Thoracic aorta (tissue), 2 donors: ENCODE measurements at places on chromosomes 4 and X.

- DNase-seq: no peak
Observed at GRCh38 chrX:47574076-47574546, 8.1 kb upstream of the TIMP1 start.

DNA sequence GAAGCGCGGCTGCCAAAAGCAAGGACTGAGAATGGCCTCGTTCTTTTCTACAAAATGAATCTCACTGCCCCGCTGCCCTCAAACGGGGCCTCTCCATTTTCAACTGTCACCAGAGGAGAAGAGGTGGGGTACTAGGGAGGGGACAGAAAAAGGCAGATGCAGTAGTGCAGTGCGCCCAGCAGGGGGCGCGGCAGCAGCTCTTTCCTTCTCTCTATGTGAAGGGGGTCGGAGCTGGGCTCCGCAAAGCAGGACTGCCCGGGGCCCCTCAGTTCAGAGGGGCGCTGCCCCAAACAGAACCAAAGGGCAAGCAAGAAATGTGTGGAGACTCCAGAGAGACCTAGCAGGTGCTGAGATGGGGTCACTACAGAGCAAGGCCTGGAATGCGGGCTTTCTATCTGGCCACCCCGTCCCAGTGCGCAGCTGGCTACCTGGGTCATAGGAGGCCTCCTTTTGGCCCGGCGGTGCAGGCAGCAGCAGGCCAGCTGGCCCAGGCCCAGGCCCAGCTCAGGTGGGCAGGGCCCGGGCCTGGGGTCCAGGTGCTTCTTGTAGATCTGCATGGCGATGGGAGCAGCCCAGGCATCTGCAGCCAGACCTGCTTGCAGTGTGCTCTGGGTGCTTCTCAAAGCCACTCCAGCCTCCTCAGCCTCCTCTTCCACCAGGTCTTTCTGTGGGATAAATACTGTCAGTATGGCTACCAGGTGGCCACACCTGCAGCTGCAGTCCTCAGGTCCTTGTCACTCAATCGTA, 5.9 kb downstream of the IRAK1 start:
- no peak for DNase-seq

DNA sequence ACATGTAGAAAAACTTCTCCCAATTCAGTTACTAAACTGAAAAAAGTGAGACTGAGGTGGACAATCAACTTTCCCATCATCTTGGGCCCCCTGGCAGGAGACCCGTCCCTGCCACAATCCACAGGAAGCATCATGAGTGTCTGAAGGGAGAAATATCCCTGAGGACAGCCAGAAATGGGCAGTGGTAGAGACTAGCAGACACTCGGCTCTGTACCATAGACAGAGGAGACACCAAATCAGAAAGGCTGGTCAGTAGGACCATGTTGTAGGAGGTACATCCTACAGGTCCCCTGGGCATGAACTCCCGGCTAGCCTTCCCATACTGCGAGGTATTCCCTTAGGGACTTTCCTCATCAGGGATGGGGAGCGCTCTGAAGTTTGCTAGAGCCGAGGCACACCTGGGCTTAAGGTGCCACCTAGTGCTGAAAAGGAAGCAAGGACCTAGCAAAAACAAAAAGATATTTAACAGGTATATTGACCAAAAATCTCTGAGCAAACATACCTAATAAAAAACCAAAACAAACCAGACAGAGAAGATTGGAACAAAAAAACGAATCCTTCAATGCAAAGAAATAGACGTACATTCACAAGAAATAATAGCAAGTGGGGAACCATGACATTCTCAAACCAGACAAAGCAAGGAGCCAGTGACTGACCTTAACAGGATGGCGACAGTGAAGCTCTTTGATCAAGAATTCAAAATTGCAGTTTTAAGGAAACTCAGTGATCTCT, 55.6 kb downstream of the HAUS3 start:
- DNase-seq: no peak

GRCh38 chr4:143559757-143560147, 46.2 kb downstream of the SMARCA5 start:
- DNase-seq: no peak

DNA sequence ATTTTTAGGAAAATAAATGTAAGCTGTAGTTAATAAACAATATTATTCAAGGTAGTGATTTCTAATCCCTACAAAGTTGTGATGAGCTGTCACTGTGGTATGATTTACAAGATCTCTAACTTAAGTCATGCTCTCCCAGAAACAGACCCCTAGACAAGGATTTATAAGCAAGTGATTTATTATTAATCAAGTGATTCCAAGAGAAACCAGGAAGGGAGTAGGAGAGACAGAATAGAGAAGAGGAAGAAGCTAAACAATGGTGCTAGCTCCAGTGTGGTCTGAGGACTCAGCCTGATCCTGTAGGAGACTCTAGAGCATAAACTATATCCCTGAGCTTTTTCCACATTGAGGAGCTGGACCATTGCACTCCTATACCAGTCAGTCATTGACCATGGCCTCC, 73.1 kb downstream of the SYTL5 start:
- no peak for DNase-seq

DNA sequence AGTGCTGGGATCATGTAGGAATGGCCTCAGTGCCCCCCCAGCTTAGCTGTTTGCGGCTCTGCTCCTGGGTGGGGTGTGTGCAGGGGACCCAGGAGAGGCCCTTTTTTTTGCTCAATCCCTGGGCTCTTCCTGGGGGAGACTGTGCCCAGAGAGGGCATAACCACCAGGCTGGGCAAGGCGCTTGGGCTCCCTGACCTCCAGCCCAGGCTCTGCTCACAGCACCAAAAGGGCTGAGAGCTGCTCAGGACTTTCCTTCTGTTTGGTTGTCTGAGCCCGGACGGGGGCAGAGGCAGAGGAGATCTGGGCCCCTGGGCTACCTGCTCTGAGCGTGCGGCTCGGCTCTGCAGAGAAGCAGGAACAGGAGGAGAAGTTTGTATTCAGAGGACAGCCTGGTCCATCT, 64.7 kb downstream of the PSAPL1 start:
- no peak for DNase-seq

DNA sequence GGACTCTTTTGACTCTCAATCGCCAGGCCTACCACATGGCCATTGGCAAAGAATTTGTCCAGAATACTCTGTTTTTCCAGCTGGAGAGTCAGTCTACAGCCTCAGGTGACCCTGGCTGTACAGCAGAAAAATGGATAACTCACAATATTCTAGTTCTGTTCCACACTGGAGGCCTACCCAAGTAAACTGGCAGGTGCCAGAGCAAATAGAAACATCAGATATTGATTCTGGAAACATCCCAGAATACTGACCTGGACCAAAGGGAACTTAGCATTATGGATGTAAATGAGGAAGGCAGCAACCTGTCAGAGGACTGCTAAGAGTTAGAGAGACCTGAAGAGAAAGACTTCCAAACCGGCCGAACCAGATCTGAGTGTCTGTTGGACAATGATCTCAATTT, 147.9 kb upstream of the SMAD1 start:
- DNase-seq: no peak

GRCh38 chr4:56434599-56435139, 746 bp downstream of the PPAT start:
- DNase-seq: no peak

DNA sequence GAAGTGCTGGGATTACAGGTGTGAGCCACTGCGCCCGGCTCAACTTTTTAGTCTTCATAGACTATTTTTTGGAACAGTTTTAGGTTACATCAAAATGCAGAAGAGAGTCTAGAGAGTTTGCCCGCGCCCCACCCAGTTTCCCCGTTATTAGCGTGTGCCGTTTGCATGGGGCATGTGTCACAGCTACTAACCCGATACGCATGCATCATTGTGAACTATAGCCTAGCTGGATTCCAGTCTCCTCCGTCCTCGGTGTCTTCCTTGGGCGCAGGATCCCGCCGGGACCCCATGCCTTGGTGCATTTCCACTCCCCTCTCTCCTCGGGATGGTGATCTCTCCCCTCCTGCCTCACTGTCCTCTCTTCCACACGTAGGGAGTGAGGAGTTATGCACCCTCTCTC, 85.5 kb upstream of the ADRA2C start:
- DNase-seq: no peak

- DNase-seq: no peak
Observed at GRCh38 chr4:53015681-53016080, 153.6 kb downstream of the RASL11B start.

- no peak for DNase-seq
Observed at GRCh38 chrX:15221321-15221720, 48.6 kb downstream of the ASB9 start.

DNA sequence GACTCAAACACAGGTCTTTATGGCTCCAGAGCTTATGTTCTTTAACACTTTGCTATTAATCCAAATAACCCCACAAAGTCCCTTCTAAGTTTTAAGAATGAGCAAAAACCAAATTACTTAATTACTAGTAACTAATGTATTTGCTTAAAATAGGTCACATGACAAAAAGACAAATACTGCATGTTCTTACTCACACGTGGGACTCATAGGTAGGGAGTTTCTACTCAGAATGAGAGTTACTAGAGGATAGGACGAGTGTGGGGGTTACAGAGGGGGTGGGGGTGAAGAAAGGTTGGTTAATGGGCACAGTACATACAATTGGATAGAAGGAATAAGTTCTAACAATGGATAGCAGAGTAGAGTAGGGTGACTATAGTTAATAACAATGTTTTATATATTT, 5.8 kb downstream of the RPS6KA3 start:
- no peak for DNase-seq

- DNase-seq: peak; percentile 4
Observed at GRCh38 chr4:24912252-24913118, at the start of gene CCDC149. CCDC149 (minus strand) TSS chr4:24913042; CDS start chr4:24912864, 178 bp downstream.

- no peak for DNase-seq
Observed at GRCh38 chr4:98399915-98400314, 138.7 kb downstream of the RAP1GDS1 start.

DNA sequence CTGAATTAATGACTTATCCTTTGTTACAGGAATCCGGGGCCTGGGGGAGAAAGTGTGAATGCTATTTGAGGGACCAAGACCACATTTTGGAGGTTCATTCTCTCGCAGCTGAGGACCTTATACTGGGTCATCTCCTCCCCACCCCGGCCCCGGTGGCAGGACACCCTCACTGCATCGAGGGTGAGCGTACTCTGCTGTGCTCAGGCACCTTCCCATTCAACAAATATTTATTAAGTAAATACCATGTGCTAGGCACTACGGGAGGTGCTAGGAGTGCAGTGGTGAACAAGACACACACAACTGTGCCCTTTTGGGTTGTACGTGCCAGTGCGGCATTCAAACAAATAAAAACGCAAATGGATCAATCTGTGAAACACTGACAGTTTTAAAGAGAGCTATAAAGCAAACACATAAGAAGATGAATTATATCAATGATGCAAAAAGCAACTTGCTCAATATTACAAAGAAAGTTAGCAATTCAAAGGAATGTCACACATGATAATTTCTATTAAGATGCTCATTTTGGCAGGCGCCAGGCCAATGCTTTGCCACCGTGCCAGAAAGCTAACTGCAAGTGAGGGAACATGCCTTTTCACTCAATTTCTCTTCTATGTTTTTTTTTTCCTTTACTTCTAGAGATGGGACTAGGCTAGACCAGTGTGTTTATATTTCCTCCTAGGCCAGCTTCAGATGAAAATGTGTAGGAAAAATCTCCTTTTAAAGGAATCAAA, 24.6 kb downstream of the ADGRG2 start:
- DNase-seq: no peak

GRCh38 chr4:39729557-39729956, 31.6 kb downstream of the UBE2K start:
- DNase-seq: no peak

GRCh38 chr4:151460434-151460833, 51.5 kb downstream of the FHIP1A start:
- no peak for DNase-seq

GRCh38 chr4:3787489-3788365, 21.5 kb downstream of the ADRA2C start:
- no peak for DNase-seq

- DNase-seq: no peak
Observed at GRCh38 chr4:81164623-81165416, 50.2 kb downstream of the PRKG2 start.

GRCh38 chr4:89110986-89111832, at the start of gene TIGD2:
TIGD2 (plus strand) TSS chr4:89111533; CDS start chr4:89112975, 1,442 bp downstream.
- DNase-seq: peak; percentile 36

DNA sequence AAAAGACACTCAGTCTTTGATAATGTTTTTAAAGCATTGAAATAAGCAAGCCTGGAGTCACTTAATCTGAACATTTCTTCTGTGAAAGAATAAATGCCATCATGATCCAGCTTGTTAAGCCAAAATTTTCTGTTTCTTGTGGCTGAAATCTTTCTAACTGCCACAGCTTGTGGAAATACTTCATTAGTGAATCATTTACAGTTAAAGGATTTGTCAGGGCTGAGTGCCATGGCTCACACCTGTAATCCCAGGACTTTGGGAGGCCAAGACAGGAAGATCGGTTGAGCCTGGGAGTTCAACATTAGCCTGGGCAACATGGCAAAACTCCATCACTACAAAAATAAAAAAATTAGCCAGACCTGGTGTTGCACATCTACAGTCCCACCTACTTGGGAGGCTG, 93.3 kb upstream of the PDE5A start:
- no peak for DNase-seq

DNA sequence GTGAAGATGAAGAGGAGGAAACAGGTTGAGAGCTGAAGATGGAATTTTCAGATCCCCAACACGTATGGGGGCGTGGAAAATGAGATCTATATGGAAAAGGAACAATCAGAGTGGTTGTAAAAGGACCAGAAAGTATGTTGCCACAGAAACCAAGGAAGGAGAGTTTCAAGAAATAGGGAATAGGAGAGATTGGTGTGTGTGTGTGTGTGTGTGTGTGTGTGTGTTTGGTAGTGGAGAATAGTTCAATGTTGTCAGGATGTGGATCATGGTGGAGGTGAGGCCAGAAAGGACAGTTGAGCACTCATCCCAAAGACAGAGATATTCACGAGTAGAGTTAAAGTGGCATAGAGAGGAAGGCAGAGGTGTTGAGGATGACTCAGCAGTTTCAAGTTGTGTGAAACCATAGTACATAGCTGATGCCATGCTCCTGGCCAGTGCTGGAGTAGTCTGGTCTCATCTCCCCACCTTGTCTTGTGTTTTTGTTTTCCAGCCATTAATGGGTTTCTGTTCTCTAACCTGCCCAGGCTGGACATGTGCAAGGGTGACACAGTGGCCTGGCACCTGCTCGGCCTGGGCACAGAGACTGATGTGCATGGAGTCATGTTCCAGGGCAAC, 36.1 kb downstream of the HEPH start:
- DNase-seq: no peak

DNA sequence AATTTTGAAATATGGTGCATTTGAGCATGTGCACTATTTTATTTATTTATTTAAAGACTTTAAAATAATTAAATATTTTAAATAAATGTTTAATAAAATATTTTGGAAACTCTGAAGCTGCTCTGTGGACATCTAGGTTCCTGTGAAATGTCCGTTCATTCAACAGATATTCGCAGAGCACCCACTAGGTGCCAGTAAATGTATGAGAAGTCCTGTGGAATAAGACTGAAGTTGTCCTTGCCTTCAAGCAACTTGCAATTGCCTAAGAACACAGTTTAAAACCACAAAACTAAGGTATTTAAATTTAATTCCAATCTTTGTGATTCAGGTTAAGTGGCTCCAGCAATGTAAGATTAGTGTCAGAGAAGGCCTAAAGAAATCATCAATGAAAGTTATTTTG, 306.7 kb downstream of the GBA3 start:
- no peak for DNase-seq

DNA sequence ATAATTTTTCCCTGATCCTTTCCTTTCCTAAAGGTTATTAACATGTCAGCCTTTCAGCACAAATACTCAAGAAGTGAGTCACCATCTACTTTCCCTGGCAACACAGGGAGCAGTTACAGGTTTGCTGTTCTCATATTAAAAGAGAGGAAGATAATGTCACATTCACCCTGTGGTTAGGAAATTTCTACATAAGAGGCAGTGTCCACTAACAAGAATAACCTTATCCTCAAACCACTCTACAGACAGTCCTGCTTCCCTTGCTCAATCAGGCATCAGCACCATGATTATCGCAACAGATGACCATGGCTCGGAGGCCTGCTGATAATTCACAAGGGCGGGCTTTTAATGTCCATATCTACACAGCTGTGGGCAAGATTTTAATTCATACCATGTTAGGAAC, 30.9 kb downstream of the RNF150 start:
- DNase-seq: no peak
